ENCODE measurements at places on chromosomes 11 and 22.
A peak's percentile ranks its signal among the peaks of the same experiment; 100 is the strongest.

GRCh38 chr11:15493066-15493465 is 378.3 kb downstream of the INSC start:
- no peak for DNase-seq

DNA sequence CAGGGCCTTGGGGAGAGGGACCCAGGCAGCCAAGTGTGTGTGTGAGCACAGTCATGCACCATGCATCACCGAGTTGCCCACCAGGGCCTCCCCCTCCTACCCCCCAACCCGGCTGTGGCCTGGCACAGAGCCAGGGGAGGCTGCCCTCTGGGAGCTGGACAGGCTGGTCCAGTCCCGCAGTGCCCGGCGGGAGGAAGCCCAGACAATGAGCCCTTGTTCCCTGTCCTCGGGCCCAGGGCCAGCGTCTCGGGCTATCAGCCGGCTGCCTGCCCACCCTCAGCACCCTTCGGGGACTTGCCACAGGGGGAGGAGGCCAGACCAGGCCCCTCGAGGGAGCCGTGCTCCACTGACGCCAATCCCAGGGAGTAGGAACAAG is 4.5 kb downstream of the LRRC75B start:
- no peak for DNase-seq

DNA sequence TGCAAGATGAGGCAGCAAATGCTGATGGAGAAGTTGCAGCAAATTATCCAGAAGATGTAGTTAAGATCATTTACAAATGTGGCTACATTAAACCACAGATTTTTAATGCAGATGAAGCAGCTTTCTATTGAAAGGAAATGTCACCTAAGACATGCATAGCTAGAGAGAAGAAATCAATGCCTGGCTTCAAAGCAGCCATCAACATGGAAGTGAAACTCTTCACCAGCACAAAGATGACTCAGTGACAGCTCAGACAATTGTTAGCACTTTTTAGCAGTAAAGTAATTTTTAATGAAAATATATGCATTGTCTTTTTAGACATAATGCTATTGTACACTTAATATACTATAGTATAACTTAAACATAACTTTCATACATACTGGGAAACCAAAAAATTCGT is 71.4 kb downstream of the FANCF start:
- DNase-seq: no peak

DNA sequence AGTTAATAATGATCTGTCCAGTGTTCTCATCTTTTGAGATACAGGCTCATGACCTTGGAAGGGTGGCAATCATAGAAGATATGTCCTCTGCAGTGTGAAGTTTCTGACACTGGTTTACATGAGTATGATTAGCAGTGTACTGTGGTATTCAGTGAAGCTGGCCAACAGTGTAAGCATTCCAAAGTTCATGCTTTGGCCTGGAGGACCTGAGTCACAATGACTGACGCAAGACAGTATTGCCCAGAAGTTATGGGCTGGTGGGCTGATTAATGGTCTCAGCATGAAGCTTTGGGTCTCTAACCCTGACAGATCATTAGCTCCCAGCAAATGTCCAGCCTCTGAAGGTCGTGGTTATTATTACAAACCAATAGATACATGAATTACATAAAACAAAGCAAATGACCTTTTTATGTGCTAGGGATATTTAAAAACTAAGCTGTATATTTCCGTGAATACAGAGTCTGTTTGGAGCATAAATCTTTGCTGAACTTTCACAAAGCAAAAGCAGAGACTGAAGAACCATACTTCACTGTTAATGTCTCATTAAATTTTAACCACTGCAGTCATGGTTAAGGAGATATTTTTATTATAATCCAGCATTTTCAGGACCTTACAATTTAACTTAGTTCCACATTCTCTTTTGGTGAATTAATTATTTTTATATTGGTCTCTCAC is 28.3 kb upstream of the USP47 start:
- DNase-seq: no peak

DNA sequence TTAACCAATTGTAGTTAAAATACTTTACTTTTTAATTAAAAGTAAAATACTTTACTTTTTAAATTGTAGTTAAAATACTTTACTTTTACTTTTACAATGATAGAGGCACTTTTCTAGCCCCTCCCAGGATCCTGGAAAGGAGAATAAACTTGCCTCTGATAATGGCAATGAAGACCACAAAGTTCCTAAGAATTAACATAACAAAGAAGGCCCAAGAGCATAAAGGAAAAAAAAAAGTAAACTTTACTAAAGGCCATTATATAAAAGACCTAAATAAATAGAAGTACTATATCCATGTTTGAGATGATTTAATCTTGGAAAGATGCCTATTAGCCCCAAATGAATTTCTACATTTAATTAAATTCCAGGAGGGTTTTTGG is 129.1 kb upstream of the THY1 start:
- DNase-seq: no peak

DNA sequence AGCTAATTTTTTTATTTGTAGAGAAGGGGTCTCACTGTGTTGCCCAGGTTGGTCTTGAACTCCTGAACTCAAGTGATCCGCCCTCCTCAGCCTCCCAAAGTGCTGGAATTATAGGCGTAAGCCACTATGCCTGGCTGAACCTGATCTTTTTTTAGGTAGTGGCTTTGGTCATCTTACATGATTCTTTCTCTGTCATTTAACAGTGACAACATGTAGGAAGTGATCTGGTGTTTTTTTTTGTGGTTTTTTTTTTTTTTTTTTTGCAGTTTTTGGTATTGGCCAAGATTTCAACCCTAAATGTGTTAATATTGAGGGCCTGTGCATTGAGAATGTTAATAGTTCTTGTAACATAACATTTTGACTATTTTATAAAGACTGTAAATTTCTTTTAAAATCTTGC is 8.0 kb upstream of the FERMT3 start:
- no peak for DNase-seq

- DNase-seq: no peak
Observed at GRCh38 chr11:77093987-77094840, 8.4 kb upstream of the OMP start.

DNA sequence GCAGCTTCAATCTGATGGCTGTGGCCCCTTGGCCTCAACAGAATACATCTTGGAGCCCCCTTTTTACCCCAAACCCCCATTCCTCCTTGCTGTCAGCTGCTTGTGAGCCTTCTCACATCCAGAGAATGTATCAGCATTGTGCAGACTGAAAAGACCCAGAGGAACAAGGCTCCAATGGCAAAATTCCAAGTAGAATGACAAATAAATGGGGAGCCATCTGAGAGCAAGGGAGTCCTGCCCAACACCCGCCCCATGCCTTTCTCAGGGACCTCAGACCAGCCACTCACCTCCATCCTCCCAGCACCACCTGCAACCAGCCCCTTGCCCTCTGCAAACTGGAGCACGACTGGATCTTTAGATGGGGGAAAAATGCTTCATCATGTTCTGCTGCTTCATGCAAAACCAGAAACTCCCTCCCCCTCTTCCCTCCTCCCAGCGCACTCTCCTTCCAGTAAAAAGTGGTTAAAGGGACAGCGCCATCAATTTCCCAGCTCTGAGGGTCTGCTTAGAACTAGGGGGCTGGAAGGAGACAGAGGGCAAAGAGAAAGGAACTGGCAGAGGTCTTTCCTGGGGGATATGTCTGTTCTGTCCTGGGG is 2.2 kb upstream of the NEFH start:
- peak; percentile 12 for DNase-seq

DNA sequence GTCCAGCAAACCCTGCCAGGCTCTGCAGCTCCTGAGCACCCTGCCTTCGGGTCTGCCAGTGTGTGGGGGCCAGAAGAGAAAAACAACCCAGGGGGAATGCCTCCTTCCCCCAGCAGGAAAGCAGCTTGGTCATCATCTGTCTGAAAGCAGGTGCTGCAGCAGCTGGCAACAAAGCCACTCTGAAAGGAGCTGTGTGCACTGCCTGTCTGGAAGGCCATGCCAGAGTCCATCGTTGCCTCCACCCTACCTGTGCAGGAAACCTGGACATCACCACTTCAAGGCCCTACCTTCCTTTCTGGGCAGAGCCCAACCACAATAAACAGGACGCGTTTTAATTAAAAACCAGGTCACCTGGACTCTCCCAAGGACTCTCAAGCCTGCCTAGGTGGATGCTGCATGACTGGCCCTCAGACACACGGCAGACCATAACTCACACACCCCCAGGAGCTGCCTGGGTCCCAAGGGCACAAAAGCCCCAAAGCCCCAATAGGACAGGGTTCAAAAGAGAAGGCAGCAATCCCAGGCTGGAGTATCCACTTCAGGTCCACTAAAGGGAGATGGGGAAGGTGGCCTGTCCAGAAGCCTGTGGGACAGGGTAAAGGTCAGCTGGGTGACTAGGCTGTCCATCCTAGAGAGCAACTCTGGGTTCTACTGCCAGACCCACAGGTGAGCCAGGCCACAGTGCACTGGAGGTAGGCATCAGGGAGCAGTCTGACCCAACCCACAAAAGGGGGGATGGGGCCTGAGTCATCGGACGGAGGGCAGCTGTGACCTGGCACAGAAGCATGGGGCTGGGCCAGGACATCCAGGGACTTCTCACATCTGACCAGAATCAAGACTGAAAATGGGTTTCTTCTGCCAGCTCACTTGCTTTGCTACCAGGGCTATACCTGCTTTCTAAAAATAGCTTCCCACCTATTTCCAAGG is 6.1 kb downstream of the GNB1L start:
- no peak for DNase-seq

- no peak for DNase-seq
Observed at GRCh38 chr22:47808236-47808635, 1045.8 kb downstream of the TBC1D22A start.

DNA sequence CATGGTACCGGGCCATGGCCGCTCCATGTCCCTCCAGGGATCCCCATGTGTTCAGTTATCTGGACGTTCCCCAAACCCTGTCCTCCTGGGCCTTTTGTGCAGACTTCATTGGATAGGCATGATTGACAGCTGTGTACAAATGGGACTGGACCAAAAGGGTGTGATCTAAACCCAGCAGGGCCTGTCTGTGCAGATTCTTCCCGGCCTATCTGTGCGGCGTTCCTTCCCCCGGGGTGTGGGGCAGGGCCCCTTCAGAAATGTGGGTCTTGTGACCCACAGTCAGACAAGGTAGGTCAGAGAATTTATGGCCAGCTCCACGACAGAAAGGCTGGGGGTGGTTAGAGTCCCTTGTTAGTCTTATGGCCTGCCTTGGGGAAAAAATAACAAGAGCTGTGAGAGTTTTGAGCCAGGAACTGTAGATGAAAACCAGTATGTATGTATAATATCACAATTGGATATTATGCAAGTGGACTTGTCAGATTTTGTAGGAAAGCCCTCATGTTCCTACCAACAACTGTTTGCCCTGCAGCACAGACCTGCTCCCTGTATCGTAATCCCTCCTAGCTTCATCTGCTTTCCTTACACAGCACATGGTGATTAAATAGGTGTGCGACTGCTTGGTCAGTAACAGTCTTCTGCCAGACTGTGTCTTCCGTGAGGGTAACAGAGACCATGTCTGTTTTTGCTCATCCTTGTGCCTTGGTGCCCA is 31.7 kb downstream of the AP2A2 start:
- no peak for DNase-seq

- DNase-seq: peak; percentile 67
Observed at GRCh38 chr11:20355221-20356219, 8.0 kb upstream of the HTATIP2 start.

DNA sequence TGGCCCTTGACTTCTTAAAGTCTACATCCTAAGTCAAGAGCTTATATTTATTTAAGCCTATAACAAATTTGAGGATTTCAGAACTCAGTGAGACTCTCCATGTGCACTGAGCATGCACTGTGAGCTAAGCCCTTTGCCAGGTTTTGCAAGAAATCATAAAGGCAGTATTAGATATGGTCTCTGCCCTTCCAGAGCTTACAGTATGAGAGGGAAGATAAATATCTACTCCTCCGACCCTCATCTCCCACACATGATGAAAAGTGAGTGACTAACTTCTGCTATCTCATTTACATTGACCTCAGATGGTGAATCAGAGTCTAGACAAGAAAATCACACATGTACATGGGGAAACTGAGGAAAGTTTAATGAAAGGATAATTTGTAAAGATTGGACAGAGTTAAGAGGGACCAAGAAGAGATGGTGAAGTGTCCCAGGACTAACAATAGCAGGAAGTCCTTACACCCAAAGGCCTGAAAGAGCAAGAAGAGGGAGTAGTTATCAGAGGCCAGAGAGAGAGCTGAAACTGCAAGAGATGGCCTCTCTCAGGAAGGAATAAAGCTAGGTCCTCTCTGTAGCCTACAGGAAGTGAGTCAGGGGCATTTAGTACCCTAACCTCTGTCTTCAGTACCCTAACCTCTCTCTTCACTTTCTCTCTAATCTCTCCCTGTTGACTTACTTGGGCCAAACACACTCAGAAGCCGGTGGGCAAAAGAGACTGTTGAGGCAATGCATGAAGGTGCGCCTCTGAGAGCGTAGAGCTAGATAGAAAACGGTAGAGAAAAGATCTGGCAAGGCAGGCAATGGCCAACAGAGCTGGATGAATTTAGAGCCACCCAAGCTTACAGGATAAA is 23.0 kb upstream of the BLID start:
- no peak for DNase-seq

- DNase-seq: no peak
Observed at GRCh38 chr11:70558681-70559080, 160.4 kb downstream of the CTTN start.

DNA sequence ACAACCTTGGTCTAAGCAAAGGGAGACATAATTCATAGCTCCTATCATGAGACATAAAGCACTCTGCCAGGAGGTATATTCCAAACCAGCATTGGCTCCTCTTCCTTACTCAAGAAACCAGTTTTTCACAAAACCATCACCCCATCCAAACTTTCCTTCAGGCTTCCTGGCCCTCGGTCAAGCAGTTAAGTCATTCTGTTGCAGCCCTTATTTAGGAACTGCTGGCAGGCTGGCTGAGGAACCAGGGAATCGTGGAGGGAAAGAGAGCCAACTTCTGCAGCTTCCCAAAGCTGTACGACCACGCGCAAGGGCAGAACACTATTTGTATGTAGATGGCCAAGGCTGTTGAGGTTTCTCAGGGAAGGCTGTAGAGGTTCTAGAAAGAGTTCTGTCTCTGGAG is 680 bp downstream of the IFT46 start:
- no peak for DNase-seq

GRCh38 chr11:101929294-101929915 is 13.1 kb upstream of the ANGPTL5 start:
- peak; percentile 47 for DNase-seq

DNA sequence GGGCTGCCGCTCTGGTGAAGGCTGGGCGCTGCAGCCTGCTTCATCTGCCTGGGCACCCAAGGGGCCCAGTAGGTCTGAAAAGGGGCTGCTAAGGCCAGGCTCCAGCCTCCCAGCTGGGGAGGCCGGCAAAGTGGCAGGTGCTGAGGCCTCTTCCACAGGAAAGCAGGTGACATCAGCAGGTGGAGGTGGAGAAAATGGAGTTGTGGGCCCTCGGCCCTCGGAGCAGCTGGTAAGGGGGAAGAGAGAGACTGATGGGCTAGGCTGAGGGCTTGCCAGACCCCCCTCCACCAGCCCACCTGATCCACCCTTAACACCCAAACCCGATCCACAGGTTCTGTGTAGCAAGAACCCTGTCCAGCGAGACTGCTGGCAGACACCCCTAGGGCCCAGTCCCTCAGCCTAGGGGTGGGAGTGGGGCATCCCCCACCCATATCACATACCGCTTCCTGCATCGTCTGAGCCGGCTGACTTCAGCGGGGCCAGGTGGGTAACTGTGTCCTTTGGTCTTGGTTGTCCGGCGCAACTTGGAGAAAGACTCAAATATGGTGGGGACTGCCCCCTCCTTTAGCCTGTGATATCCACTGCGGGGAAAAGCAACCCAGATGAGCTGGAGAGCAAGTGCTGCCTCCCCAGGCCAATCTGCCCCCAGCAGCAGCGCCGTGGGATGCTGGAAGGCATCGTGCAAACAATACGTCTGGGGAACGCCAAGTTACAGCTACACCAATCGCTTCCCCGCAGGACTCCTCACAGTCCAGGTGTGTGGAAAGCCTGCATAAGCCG is 1.5 kb downstream of the THAP7 start:
- no peak for DNase-seq

Data from hematopoietic multipotent progenitor cell treated with erythropoietin and hydrocortisone succinate and interleukin-3 and kit ligand, for 8 days (in vitro differentiated cells).